ENCODE measurements at places on chromosomes 7 and 10. TPM values are rescaled to one million over a fixed set of nuclear protein-coding genes. Genes with fewer than 3 reads are reported as not detected.

- no peak for DNase-seq
Observed at GRCh38 chr7:156178214-156178613, 366.0 kb upstream of the SHH start.

DNA sequence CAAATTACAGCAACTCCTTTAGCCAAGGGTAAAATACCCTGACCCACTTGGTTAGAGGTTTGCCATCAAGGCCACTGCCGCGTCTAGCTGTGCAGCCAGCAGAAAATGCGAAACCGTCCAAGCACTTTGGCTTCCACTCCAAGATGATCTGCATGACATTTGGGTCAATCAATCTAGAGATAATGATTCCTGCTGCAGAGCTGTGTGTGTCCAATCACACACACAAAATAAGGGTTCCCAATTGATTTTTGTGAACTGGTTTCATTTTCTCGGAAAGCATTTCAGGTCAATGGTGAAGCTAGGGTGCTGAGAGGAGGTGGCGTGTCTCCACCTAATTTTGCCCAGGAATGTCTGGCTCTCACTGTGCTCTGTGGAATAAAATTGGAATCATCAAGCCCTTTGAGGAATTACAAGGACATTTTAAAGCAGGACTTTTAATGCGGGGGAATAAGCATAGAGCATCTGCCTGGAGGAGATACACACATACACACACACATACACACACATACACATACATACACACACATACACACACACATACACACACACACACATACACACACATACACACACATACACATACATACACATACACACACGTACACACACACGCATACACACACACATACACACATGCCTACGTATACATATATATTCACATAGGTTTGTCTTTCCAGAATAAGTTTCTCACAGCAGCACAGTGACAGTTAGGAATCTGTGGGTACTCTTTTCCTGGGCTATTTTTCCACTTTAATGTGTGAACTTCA lies 59.5 kb downstream of the ACADSB start:
- no peak for DNase-seq

DNA sequence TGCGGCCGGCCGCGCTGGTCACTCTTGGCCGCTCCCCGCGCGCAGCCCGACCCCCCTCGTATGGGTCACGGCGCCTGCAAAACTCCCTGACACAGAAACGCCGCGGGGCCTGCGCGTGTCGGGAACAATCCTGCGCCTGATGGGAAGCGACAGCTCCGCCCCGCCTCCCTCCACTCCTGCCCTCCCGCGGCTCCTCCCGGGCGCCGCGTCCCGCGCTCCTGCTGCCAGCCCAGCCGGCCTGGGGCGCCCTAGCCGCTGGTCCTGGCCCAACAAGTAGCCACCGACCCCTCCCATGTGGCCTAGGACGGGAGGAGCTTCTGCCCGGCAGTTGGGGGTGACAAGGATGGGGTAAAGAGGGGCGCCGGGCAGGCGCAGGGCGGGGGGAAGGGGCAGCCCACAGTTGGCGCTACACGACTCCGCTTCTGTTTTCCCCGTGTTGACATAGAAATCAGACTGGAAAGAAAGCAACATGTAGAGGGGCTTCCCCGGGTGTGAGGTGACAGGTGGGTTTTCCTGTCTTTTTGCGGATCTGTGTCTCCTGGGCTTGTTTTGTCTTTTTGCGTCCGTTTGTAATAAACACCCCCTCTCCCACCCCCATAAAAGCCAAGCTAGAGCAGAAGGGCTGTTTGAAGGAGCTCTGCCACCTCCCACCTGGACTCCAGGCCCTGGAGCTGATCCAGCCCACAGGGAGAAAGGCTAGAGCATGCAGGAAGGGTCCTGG lies 35.1 kb upstream of the PAX2 start:
- no peak for DNase-seq

GRCh38 chr7:149295481-149295850 lies 33.5 kb downstream of the ZNF783 start:
- no peak for DNase-seq

- no peak for DNase-seq
Observed at GRCh38 chr7:43314379-43315158, 202.1 kb downstream of the HECW1 start.

DNA sequence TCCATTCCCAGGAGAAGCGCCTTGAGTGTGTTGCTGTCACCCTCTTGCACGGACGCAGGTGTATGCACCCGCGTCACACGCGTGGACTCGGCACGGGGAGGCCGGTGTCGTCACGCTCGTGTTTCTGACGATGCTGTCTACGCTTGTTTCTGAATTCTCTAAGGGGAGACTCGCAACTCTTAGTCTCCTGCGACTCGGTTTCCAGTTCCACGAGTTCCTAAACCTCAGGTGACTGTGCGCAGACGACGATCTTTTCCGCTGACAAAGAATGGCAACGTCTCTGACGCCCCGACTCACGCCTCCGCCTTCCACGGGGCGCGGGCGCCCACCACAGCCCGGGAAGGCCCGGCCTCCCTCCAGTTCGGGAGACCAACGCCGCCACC lies 579 bp downstream of the IDI1 start:
- DNase-seq: no peak

The CADPS2 gene
- total RNA-seq: 5.6 TPM

DNA sequence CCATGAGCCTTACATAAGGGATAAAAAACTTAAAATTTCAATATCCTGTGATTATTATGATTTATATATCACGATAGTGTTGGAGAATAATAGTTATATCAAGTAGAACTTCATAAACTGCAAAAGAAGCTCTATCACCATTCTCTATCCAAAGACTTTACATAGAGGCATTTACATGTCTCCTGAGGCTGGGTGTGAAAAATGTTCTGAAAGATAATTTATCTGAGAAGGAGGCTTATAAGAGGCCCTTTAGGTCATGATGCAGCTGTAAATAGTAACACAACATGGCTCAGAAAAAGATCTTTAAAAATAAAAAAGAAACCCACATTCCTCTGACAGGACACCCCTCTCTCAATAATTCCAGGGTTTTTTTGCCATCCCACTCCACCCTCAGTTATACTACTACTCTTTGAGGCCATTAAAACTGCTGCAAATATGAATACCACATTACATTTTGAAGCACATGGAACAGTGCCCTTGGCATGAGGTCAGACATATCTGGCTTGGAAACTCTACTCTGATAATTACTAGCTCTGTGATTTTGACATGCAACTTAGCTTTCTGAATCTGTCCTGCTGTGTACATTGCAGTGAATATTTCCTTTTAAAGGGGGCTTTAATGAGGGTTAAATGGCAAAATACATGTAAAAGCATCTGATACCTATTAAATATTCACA lies 55.5 kb downstream of the SLC16A12 start:
- DNase-seq: no peak

DNA sequence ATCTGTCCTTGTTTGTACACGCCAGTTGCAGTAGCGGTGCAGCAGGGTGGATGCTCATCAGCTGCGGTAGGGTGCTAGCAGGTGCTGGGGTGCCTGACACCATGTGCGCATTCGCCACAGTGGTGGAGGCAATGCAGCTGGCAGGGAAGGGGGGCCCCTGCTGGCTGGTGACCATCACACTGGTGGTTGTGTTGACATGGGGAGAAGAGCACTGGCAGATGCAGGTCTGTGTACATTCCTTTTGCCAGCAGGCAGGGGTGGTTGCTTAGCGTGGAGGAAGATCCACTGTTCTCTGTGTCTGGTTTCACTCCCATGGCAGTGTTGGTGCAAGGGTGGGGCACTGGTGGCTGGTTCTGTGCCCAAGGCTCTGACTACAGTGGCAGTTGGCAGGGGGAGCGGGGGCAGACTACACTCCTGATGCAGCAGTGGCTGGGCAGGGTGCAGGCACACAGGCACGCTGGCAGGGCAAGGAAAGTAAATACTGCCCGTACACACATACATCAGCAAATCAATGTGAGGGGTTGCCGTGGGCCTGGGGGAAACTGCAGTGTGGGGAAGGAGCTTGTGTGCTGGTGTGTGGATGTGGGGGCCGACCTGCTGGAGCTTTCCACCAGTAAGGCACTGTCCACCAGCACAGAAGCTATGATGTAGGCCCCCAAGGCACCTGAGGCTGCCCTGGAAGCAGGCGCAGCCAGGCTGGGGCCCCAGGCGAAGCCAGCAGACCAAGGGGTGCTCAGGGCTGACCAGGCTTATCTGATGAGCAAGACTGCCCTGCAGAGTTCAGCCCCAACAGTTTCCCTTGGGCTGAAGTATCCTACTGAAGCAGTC lies 87.2 kb upstream of the UNC5B start:
- DNase-seq: no peak

- DNase-seq: no peak
Observed at GRCh38 chr7:157009170-157009777, 1.2 kb downstream of the MNX1 start.

The ZNF488 gene
- 2.1 TPM for total RNA-seq

The CFTR gene
- total RNA-seq: 0.29 TPM

The MYO1G gene
- under 0.01 TPM for total RNA-seq

DNA sequence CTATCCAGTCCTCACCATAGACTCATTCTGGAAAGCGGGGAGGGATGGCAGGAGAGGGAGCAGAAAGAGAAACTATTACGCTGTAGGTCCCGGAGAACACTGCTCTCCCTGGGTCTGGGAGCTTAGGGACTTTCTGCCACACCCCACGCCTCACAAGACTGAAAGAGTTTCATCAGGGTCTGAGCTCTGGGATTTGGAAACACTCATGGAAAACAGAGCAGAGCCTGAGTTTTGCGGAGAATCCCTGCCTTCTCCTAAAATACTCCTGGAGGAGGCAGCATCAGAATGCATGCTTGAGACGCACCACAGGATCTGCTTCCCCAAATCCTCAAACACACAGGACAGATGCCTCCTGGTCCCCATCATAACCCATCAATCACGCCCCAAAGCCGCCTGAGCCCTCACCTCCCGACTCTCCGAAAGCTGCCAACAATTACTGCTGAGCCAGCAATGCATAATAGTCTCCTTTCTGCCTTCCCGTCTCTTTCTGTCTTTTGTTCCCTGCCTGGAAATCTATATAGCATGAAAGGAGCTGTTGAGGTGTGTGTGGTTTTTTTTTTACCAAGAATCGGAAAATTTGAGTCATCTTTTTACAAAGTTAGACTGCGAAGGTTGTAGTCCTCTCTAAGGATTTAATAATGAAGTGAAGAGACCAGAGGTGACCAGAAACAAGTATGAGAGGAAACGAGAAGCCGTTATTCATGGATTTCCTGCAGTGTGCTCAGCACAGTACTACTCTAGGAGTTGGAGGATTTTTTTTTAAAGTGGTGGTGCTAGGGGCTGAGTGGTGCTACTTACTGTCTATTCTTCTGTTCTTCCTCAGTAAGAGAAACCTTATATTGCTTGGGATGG lies 37.7 kb downstream of the ASB13 start:
- no peak for DNase-seq

DNA sequence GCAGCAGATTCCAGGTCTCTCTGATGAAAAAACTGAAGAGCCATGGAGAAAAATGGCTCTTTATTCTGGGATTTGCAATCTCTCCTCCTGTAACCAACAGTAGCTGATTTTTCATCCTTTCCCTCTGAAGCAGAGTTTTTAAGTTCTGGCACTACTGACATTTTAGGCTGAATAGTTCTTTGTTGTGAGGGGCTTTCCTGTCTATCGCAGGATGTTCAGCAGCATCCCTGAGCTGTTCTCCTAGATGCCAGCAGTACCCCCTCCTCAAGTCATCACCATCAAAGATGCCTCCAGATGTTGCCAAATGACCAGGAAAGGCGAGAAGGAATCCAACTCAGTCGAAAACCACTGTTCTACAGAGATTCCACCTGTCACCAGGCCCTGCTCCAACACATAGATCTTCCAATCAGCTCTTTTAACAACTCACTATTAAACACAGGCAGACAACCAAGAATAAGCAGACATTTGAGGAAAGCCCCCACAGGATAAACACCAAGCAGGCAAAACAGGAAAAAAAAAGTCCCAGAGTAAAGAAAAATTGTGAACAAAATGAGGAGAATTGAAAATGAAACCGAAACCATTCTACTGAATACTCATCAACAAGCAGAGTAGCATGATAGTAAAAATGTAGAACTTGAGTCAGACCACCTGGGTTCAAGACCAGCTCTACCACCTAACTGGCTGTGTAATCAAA lies 124.8 kb downstream of the MPP7 start:
- no peak for DNase-seq

DNA sequence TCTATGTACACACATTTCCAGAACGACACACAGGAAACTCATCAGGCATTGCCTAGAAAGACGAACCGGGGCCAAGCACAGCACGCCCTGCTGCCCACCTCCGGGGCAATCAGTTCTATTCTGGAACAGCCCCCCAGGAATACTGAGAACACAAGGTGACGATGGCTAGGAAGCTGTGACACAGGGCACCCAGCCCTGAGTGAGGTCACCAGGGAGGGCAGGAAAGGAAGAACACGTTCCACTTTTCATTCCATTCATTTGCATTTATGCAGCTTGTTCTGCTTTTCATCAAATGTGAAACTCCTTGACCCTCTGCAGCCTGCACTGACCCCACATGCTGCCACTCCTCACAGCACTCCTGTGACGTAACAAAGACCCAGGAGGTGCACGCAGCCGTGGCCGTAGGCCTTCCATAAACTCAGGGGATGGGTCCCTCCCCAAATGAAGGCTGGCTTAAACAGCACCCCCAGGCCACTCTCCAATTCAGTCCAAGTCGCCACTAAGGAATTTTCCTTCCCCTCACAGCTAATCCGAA lies 28.9 kb downstream of the MAD1L1 start:
- no peak for DNase-seq

The ARHGEF35 gene
- 5.3 TPM for total RNA-seq

DNA sequence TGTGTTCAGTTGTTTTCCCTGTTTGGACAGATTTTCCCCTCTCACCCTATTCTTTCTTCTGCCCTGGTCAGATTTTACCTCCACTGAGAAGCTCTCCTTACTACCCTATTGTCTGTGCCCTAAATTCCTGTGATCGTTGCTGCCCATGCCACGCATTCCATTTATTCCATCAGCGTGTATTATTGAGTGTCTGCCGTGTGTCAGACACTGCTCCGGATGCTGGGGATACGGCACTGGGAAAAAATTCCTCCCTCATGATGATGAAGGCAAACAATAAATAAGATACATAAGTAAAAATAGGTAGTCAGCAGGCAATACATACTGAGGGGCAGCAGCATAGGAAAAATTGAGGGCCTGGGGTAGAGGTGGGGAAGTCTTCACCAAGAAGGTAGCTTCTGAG lies 86.8 kb downstream of the FANK1 start:
- DNase-seq: no peak

GRCh38 chr7:122914812-122915211 lies 28.6 kb upstream of the CADPS2 start:
- DNase-seq: no peak

DNA sequence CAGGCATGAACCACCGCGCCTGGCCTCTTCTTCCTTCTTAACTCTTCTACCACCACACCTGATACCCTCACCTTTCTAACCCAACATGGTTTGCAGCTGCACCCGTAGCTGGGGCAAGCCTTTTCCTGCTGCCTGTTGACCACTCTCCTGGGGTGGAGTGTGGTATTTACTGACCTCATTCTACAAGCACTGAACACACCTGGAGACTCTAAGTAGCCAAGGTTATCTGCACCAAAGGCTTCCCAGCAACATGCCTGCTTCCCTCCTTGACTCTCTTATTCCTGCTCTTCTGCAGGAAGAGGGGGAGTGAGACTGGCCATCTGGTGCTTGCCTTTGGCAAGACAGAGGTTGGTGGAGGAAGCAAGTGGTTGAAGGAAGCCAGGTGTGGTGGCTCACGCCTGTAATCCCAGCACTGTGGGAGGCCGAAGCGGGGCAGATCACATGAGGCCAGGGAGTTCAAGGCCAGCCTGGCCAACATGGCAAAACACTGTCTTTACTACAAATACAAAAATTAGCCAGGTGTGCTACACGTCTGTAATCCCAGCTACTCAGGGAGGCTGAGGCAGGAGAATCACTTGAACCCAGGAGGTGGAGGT lies 10.1 kb downstream of the ACTR1A start:
- no peak for DNase-seq

The GNAT3 gene
- not detected for total RNA-seq

- no peak for DNase-seq
Observed at GRCh38 chr10:63922468-63923284, 401.5 kb downstream of the REEP3 start.

All from epithelial cell of proximal tubule (primary cell).